Stimulated activated CD4-positive, alpha-beta T cell treated with anti-CD3 and anti-CD28 coated beads, Interleukin-4, amount 100 ng/mL, for 1 hour (primary cell): ENCODE measurements at places on chromosomes 3 and 15.

DNA sequence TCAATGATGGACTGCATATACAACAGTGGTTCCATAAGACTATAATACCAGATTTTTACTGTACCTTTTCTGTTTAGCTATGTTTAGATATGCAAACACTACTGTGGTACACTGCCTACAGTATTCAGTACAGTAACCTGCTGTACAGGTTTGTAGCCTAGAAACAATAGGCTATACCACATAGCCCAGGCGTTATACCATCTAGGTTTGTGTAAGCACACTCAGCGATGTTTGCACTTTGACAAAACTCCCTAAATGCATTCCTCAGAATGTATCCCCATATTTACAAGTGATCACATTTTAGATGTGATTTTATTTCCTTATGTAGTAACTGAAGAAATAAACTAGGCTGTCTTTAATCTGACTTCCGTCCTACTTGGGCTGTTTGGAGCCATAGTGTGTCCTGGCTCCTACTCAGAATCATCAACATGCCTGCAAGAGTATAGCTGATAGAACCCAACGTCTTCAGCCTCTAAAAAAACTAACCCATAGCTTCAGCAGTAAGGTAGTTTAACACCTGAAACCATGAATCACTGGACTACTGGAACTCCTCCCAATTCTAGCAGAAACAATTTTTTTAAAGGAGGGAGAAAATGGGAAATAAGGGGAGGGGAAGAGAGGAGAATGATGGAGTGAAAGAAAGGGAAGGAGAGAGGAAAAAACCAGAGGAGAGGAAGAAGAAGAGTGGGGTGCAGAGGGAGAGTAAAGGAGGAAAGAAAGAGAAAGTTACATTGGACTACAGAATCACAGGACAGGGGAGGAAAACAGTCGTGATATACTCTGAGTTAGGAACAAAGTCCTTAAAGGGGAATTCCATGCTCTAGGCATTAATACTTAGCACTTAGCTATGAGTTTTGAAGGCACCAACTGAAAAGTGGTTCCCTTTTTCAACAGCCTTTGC, 67.7 kb upstream of the PLXND1 start:
- DNase-seq = no peak

- no peak for DNase-seq
Observed at GRCh38 chr15:40290545-40290917, 7.7 kb upstream of the ANKRD63 start.

GRCh38 chr3:131704098-131704497, 201.3 kb upstream of the MRPL3 start:
- no peak for DNase-seq

DNA sequence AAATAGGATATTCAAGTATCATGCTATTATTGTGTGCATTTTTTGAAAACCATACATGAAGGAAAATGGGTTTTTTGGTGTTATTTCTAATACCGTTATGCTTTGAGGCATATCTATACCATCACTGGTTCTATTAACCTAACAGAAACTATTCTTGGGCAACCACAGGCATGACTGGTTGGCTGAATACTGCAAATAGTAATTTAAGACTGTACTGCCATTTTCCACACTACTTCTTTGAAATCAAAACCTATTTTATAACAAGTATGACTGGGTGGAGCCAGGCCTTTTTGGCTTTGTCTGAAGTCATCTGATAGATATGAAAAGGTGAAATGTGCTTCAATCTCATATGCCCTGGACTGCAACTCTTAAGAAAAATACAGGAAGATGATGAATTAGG, 115.1 kb downstream of the ULK4 start:
- DNase-seq = no peak

- no peak for DNase-seq
Observed at GRCh38 chr15:93029214-93029835, 59.7 kb downstream of the RGMA start.

DNA sequence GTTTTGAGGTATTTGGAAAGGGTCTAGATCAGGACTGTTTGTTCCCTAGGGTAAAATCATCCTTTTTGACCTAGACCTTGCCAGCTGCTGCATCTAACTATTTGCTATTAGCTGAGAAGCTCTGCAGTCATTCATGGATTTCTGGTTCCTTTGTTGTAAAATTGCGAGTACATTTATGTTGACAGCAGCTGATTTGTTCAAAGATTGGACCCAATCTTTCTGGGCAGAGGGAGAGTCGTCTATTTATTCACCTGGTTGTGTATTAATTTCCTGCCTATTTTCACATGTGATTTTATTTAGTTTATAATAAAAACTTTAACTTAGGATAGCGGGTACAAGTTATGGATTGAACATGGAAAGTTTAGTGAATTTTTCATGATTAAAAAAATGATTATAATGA, 236.3 kb downstream of the CNTN4 start:
- DNase-seq = no peak

DNA sequence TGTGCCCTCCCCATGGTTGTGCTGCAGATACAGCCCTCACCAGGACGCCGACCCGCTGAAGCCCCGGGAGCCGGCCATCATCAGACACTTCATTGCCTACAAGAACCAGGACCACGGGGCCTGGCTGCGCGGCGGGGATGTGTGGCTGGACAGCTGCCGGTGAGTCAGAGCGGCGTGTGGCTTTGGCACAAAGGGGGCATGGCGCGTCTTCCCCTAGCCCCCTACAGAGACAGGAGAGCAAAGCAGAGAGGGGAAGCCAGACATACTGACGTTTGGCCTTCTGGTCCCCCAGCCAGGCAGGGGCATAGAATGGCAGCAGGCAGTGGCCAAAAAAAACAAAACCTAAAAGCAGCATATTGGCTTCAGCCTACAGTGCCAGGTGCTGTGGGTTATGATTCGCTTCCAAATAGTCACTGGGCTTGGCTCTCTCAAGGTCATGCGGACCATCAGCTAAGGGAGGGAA, 64.0 kb downstream of the MESD start:
- DNase-seq = no peak

GRCh38 chr3:128591738-128592426, 58.7 kb downstream of the RPN1 start:
- DNase-seq = no peak

GRCh38 chr3:156180077-156180476, 59.7 kb downstream of the KCNAB1 start:
- DNase-seq = no peak

DNA sequence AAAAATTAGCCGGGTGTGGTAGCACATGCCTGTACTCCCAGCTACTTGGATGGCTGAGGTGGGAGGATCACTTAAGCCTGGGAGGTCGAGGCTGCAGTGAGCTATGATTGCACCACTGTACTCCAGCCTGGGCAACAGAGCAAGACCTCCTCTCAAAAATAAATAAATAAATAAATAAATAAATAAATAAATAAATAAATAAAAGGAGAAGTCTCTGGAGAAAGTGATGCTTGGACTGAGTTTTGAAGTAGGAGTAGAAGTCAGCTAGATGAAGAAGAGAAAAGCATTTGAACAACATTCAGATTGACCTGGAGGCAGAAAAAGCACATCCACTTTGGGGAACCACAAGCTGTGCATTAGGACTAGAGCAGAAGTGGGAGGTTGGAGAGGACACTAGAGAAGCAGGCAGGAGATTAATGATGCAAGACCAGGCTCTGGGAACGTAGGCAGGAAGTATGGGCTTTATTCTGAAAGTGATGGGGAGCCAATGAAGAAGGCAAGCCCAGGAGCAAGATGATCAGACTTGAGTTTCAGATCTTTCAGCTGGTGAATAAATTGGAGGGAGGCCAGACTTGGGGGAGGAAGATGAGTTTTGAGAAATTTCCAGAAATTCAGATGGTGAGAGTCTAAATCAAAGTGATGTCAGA, 48.7 kb downstream of the KLHL6 start:
- no peak for DNase-seq

GRCh38 chr3:185713015-185713414, 111.8 kb downstream of the IGF2BP2 start:
- DNase-seq = no peak
